ENCODE measurements at places on chromosomes 4 and X.
A peak's percentile ranks its signal among the peaks of the same experiment; 100 is the strongest.

DNA sequence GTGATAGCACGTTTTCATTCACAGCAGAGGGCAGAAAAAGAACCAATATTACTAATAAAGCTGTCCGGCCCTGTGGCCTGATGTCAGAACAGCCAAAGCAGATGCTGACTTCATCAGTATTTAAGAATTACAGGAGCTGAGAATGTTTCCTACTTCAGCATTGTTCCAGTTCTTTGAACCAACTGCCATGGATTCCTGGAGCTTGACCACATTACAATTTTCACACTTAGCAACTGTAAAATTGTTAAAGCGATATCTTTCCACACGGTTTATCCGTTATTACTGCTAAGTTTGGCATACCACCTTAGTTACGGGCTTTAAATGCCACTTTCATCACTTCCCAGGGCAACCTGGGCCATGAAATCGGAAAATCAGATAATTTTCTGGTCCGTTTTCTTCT lies 118.2 kb downstream of the EPHA5 start:
- DNase-seq, result no peak

DNA sequence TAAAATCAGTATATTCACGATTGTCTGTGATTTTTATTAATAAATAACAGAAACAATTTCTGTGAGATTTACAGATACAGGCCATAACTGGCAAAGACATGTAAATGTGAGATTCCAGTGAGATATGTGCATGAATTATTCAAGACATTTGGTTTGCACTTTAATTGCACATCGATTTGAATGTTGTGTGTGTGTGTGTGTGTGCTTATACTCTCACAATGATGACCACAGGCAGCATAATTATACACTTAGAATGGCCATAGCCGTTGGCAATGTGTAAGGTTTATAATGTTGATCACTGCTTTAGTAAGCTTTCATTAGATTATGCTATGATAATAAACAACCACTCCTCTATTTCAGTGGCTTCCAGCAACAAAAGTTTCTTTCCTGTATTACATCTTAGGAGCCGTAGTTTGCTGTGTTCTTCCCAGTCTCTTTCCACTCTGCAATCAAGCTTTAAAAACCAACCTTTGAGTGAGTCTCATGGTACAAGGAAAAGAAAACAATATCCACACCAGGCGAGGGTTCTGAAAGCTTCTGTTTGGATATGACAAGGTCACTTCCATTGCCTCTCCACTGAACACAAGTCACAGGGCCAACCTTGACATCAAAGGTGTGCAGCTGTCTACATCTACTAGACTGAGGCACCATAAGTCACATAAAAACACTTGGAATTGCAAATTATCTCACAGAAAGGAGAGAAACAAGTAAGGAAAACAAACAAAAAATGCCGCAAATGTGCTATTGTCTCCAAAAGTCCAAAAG lies 897.7 kb downstream of the RAB28 start:
- no peak for DNase-seq

- DNase-seq, result peak; percentile 76
These were observed 34.4 kb upstream of the CDKL5 start for GRCh38 chrX:18390941-18391538.

GRCh38 chr4:129138810-129139496 lies 43.0 kb downstream of the C4orf33 start:
- DNase-seq, result no peak

- no peak for DNase-seq
These were observed 308 bp upstream of the TLR2 start for GRCh38 chr4:153683763-153684181.

- no peak for DNase-seq
These were observed 34.1 kb upstream of the SORCS2 start for GRCh38 chr4:7158081-7158750.

DNA sequence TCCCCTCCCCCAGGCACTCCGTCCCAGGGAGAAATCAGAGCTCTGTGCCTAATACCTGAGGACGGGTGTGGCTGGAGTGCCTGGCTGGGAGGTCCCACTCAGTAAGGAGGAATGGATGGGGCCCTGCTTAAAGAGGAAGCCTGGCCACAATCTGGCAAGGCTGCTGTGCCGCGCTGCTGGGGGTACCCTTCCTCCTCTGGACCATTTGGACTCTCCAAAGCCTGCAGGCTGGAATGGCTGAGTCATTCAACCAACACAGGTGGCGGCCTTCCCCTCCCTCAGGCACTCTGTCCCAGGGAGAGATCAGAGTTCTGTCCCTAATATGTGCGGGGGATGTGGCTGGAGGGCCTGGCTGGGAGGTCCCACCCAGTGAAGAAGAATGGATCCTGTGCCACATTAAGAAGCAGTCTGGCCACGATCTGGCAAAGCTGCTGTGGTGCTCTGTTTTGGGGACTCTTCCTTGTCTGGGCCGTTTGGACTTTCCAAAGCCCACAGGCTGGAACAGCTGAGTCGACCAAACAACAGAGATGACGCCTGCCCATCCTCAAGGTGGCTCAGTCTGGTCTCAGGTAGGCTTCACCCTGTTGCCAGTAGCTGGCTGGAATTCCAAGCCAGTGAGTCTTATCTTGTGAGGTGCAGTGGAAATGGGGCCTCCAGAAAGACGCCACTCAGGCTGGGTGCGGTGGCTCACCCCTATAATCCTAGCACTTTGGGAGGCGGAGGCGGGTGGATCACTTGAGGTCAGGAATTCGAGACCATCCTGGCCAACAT lies 127.3 kb upstream of the HUWE1 start:
- no peak for DNase-seq

- DNase-seq, result peak; percentile 62
These were observed 97.5 kb upstream of the ZNF518B start for GRCh38 chr4:10554694-10555093.

DNA sequence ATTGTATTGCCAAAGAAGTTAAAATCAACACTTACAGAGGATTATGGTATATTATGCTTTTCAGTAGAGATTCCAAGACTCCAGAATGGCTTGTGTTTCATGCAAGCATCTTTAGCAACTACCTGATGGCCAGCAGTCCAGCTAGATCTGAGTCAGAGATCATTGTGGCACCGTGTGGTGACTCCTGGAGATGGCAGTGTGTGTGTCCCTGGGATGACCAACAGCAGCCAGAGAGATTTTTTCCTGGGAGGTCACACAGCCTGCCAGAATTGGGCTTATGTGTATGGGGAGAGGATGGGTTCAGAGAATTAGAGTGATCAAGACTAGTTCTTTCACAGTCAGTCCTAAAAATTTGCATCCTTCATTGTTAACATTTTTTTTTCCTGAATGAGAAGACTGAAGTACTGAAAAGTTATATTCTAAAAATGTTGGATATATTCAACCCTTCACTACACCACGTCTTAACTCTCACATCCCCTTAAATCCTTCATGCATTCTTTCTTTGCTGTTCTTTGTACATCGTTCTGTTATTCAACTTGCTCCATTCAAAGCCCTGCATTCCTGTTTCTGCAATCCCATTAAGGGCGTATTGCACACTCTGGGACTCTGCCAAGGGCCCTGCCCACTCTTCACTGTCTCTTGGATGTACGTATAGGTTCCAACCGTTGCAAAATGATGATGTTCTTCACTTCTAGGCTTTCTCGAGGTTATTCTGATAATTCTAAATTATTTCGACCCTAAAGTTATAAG lies 12.4 kb downstream of the TENM3 start:
- no peak for DNase-seq

DNA sequence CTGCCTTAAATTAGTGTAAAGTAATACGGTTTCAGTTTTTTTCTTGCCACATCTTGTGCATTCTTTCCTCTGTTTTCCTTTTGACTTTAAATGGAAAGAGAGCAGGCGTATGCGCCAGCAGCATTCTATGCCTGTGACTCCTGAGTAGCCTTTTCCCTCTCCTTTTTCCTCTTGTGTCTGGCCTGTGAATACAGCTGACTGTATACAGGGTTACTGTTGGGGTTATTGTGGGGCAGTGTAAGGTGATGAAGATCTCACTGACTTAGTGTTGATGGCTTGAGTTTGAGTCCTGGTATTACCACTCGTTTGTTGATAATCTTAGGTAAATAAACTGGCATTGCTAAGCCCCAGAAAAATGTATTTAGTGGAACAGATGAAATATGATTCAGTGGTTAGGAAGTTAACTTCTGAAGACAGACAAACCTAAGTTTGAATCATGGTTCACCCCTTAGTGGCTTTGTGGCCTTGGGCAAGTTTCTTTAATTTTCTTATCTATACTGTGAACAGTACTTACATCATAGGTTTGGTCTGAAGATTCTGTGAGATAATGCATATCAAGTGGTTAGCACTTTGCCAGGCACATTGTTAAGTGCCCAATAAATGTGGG lies 105.1 kb downstream of the FNIP2 start:
- DNase-seq, result no peak

GRCh38 chr4:63717384-63717783 lies 691.9 kb downstream of the TECRL start:
- DNase-seq, result peak; percentile 4

- no peak for DNase-seq
These were observed 148.1 kb downstream of the TRIML1 start for GRCh38 chr4:188287169-188287894.

GRCh38 chr4:124202099-124202498 lies 510.4 kb downstream of the ANKRD50 start:
- no peak for DNase-seq

All from GM12865 (cell line).